ENCODE measurements at places on chromosomes 5 and 9. TPM values are rescaled to one million over a fixed set of nuclear protein-coding genes. Genes with fewer than 3 reads are reported as not detected.

GRCh38 chr5:158979749-158980521 is 119.8 kb downstream of the EBF1 start:
- no peak for DNase-seq
- H3K27me3 ChIP-seq, result no peaks in the 10 kb centered on the region
- H3K27ac ChIP-seq, result no peak overlapping the region
- H3K4me3 ChIP-seq, result no peak overlapping the region
- no peaks in the 10 kb centered on the region for H3K4me1 ChIP-seq

The SLC36A3 gene
- total RNA-seq, result not detected

GRCh38 chr9:92404042-92404836 is at the start of gene OGN:
OGN (minus strand) TSS chr9:92404578; CDS start chr9:92403407, 1,171 bp downstream.
- H3K27me3 ChIP-seq, result no peaks in the 10 kb centered on the region
- H3K27ac ChIP-seq, result peak within 1 kb of the TSS; percentile 34
- no peaks in the 10 kb centered on the region for H3K36me3 ChIP-seq
- peaks cover 11% of the 10 kb centered on the region for H3K4me1 ChIP-seq
- H3K4me3 ChIP-seq, result no peak within 1 kb of the TSS

The ARHGEF39 gene
- total RNA-seq, result 3.9 TPM

GRCh38 chr5:57937501-57938173 is 455.0 kb upstream of the ACTBL2 start:
- no peaks in the 10 kb centered on the region for H3K4me1 ChIP-seq
- no peak overlapping the region for H3K4me3 ChIP-seq
- no peak for DNase-seq
- H3K27me3 ChIP-seq, result no peaks in the 10 kb centered on the region
